ENCODE measurements at places on chromosomes 2 and 18.

DNA sequence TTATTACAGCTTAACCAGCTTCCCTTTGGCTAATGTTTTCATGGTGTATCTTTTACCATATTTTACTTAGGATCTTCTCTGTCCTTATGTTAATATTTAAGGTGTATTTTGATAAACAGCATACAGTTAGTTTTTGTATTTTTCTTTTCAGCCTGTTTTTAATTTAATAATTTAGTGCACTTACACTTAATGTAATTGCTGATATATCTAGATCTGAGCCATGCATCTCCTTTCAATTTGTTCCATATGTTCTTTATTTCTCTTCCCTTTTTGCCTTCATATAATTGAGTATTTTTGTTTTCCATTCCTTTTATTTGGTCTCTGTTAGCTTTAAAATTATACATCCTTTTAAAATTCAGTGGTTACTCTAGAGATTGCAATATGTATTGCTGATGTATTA is 78.8 kb downstream of the SMC6 start:
- no peak for DNase-seq

- no peak for DNase-seq
Observed at GRCh38 chr2:226125176-226125883, 674.3 kb downstream of the IRS1 start.

DNA sequence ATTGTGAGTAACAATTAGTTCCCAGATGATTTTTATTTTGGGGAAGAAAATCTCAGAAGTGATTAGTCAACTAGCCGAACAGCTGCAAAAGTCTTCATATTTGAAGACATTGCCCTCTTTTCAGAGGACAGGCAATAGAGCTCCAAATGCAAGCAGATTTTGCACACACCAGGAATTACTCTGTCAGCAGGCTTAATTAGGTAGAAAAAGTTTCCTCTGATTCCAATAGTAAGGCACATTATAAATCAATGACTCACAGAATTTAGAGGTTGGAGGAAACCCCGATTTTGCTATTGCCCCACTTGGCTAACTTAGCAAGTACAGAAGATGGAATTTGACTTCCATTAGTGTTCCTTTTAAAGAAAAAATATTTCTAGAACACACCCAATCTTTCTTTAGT is 30.7 kb upstream of the SCN1A start:
- no peak for DNase-seq

GRCh38 chr2:177270531-177270930 is 6.0 kb upstream of the NFE2L2 start:
- DNase-seq, result no peak

DNA sequence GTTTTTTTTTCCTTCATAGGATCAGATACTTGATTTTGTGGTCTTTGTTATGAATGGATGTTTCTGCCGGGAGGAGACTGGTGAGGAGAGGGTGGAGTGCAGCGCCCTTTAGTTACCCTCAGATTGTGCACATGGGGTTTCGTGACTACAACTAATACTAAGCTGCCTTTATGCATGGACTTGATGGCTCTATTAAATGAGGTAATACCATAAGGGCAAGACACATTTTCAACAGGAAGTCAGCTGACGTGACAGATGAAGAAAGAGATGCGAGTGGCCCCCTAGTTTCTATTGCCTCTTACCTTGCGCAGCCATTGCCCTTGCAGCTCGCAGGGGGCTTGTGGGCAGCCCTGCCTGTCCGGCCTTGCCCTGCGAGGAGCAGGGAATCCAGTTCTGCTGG is 24.4 kb downstream of the ZNF407 start:
- DNase-seq, result no peak

DNA sequence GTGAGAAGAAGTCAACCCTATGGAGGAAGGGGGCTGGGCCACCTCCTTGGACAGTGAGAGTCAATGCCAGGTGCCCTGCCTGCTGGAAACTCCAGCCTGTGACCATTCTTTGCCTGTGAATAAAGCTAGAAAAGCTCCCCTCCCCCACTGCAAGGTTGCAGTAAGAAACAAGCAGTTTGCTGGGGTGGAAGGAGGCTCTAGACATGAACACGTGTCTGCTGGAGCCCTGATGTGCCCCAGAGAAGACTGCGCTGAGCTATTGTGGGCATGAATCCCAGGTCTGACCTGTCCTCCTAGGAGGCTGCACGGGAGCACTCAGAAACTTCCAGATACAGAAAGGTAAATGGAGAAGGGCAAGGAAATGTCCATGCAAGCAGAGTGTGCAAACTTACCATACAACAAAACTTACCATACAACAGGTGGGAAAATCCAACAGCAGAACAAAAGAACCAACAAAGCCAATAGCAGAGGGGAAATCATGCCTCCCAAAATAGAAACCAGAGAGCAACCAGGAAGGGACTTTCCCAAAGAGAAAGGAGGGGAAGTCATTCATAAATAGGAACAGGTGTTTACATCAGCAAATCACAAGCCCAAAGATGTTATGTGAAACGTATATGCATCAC is 278.7 kb downstream of the BCL2 start:
- DNase-seq, result no peak

DNA sequence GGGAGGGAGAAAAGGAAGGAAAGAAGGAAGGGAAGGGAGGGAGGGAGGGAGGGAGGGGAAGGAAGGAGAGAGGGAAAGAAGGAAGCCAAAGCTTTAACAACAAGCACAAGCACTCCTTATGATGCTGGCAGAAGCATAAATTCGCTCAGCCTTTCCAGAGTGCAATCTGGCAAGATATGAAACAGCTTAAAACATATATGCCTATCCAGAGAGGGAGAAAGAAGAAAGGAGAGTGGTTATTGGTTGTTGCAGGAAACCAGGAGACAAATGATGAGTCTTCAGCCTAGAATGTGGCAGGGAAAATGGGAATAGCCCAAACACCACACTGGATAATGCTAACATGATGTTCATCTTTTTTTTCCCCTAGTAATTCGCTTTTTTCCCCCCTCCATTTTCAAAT is 64.0 kb downstream of the STPG4 start:
- no peak for DNase-seq

GRCh38 chr2:235328991-235329390 is 164.9 kb upstream of the AGAP1 start:
- no peak for DNase-seq

- no peak for DNase-seq
Observed at GRCh38 chr18:43847164-43848091, 570.1 kb upstream of the SYT4 start.

GRCh38 chr2:171409436-171409971 is 24.3 kb downstream of the METTL8 start:
- no peak for DNase-seq

DNA sequence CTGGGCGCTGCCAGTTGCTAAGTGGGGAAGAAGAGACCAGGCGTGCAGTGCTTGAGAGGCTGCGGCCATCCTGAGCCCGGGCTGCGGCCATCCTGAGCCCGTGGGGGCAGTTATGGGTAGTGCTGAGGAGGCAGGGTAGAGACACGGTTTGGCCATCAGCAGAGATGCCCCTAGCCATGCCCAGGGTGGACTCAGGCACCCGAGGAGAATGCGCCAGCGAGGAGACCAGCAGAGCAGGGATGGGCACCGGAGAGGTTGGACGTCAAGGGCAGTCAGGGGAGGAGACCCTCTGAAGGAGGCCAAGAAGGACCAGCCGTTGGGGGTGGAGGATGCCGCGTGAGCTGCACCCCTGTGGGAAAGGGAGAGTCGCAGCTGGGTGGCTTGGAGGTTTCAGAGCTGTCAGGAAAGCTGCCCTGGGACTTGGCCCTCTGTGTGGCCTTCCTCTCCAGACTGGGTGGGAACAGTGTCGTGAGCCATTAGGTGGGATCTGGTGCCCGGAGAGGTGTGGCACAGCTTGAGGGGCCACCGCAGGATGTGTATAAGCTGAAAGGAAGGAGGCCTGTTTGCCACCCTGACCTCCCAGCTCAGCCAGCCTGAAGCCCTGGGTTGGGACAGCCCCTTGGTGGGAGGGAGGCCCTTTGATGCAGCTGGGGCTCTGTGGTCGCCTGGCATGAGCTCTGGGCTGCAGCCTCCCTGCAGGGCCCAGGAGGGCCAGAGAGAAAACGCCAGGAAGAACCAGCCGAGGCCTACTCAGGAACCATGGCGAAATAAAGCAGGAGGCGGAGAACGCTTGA is 56.0 kb downstream of the SH3BP4 start:
- DNase-seq, result no peak

GRCh38 chr2:64842030-64842429 is 147.2 kb upstream of the SLC1A4 start:
- no peak for DNase-seq

DNA sequence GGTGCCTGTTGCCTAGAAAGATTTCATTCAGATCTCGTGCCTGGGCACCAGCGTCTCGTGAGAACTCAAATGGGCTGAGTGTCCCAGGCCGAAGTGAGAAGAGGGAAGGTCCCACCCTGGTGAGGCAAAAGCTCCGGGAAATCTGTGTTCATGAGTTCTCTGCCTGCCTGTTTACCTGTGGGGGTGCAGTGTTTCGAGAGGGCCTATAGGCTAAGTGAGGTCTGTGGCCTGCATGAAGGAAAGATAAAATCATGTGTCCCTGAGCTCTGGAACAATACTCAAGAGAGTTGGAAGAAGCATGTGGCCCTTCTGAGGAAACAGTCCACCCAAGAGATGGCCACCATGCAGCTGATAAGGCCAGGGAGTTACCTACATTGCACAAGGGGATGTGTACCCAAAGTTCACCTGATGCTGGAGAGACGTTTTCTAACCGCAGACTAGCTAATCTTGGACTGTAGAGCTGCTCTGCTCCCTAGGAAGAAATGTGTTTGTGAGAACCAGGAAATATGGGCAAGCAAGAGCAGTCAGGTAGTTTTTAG is 63.5 kb upstream of the ST3GAL5 start:
- no peak for DNase-seq

GRCh38 chr18:69528435-69528834 is 127.7 kb downstream of the DOK6 start:
- DNase-seq, result no peak

GRCh38 chr2:26300234-26300925 is 45.6 kb upstream of the SELENOI start:
- peak; percentile 28 for DNase-seq

DNA sequence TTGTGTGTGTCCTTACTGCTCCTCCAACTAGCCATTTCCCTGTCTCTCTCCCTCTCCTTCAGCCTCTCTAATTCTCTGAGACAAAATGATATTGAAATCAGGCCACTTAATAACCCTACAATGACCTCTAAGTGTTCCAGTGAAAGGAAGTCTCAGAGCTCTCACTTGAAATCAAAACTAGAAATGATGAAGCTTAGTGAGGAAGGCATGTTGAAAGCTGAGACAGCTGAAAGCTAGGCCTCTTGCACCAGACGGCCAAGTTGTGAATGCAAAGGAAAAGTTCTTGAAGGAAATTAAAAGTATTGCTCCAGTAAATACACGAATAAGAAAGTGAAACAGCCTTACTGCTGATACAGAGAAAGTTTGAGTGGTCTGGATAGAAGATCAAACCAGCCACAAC is 72.9 kb downstream of the PRKCE start:
- DNase-seq, result no peak

DNA sequence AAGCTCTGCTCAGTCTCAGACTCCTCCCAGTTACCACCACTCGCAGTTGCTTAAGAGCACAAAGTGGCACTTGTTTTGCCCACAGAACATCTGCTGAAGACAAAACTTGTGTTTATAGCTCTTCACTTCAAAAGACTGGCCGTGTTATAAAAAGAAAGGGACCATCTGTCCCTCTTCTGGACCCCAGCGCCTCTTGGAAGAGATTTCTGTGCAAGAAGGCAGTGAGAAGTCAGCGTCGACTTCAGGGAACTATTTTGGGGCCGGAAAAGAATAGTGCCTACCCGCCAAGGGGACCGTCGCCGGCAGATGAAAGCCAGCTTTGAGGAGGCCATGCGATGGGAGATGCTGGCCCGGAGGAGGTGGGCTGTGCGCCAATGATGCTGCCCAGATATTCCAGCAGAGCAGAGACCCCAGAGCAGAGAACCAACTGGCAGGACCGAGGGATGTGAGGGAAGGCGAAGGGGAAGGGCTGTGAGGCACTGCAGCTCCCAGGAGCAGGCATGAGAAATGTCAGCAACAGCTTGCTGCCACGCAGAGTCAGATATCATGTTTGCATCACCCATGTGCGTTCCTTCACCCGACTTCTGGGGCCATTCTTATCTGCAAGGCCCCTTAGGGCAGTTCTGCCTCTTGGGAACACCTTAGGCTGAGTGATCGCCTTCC is 270.9 kb downstream of the ATAD2B start:
- no peak for DNase-seq

GRCh38 chr18:56221195-56222065 is 417.0 kb downstream of the TXNL1 start:
- no peak for DNase-seq

GRCh38 chr2:149800624-149801542 is 213.3 kb upstream of the MMADHC start:
- DNase-seq, result no peak

GRCh38 chr2:83079007-83079406 is 1380.1 kb downstream of the SUCLG1 start:
- no peak for DNase-seq

All from CD4-positive, alpha-beta T cell treated with Interleukin-17A for 4 hours (primary cell).